A549 treated with Mapracorat at 1 μM for 4 hours (cell line): ENCODE measurements at places on chromosomes 6 and 20. TPM values are rescaled to one million over a fixed set of nuclear protein-coding genes. Genes with fewer than 3 reads are reported as not detected.

Gene CYP24A1
- 91.5 to 166 TPM (median 140 TPM) in 5 replicates for total RNA-seq

Gene REM1
- total RNA-seq = 0.64 to 0.88 TPM (median 0.70 TPM) in 5 replicates

Gene SLPI
- total RNA-seq = 7.2 to 15.2 TPM (median 11.4 TPM) in 5 replicates

Gene FAM209B
- 0.22 to 0.67 TPM (median 0.34 TPM) in 5 replicates for total RNA-seq

Gene TRIM40
- total RNA-seq = not detected in 5 replicates
